NCI-H2081 (cell line): ENCODE measurements at places on chromosomes 12 and 14.

- no peak for DNase-seq
These were observed 15.8 kb upstream of the PPM1A start for GRCh38 chr14:60233251-60233650.

DNA sequence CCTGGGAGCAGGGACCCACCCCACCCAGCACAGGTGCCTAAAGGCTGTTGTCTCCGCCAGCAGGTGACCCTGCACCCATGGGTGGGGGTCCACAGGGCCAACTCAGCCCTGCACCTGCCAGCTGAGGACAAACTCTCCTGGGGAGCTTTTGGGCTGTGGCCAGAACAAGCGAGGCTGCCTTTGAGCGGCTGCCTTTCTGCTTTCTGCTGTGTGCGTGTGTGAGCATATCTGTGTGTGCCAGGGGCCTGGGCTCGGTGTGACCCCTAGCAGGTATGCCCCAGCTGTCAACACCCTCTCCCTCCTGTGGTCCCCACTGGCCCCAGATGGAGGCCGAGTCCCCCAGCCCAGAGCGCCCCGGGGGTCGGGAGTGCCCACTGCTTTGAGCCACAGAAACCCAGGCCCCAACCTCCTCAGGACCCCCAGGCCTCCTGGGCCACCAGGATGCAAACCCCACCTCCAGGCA is 25.9 kb upstream of the GPR132 start:
- DNase-seq = no peak

GRCh38 chr14:67232066-67232465 is 9.2 kb upstream of the PALS1 start:
- DNase-seq = no peak

DNA sequence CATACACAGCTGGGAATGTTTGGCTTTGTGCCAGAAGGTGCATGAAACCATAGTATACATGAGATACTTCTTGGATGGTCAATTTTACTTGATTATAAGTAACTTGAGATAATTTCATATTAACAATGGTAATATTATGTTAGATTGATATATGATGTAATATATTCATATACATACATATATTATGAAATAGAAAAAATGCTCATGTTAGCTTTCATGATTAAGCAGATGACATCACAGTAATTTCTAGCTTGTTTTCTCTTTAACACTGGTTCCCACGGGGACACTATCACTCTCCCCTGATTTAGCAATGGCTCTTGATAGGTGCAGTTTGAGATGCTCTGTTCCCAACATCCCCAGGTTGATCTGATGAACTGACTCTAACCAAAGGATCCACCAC is 35.4 kb upstream of the NTF3 start:
- peak; percentile 76 for DNase-seq

DNA sequence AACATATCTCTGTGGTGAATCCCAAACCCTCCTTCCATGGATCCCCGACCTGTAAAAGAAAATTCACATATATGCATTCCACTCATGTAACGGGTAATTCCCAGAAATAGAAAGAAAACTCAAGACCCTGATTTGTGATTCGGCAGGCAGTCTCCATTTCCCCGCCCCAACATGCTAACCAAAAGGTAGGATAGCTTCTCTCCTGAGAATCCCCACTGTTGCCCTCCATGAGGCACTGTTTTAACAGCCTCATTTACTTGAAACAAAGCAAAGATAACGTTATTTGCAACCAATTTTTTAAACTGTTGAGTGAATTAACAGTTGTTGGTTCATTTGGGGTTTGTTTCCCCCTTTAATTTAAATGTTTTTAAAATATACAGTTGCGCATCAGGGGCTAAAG is 774 bp upstream of the SLC2A13 start:
- DNase-seq = no peak

DNA sequence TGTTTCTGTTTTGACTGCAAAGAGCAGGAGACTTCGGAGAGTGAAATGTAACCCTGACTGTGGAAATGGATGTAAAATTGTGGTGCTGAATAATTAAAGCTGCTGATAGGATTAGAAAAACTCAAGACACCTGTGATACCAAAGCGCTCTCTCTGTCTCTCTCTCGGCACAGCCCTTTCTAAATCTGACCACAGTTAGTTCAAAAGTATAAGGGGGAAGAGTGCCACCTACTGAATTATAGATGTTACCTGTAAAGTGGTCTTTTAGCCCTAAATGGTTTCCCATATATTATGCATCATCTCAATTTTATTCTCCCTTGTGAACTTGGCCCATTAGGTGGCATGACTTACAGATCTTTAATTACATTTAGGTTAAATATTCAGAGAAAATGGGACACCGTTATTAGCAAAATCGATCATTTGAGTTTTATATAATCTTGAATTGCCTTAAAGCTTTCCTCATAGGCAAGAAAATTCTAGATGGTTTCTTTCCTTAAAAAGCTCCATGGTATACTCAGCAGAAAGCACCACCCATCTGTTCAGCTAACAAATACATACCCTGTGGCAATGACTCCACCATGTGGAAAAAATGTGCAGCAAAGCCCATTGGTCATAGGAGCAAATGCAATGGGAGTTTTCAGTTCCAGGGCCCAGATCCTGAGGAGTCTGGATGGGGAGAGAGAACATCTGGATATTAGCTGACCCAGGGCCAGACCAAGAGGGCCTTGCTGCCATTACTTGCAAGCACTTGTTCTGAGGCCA is 18.1 kb downstream of the RFC5 start:
- DNase-seq = peak; percentile 26

- no peak for DNase-seq
These were observed 61.4 kb downstream of the HMGA2 start for GRCh38 chr12:65885716-65886115.

- no peak for DNase-seq
These were observed 338.6 kb downstream of the APAF1 start for GRCh38 chr12:98983647-98984046.

DNA sequence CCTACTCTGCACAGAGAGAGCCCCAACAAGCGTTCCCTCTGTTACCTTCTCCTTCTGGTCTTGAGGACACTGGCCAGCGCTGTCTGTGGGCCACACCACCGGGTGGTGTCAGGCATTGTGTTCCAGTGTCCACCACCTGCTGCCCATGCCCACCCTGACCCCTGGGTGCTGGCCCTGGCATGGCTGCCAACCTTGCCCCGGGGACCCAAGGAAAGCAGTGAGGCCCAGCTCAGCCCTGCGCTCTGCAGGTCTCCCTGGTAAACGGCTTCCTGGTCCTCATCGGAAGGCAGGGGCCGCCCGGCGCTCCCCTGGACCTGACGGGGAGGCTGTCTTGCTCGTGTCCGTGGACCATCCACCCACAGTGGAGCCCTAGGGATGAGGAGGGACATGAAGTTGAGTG is 21.8 kb upstream of the MEG3 start:
- DNase-seq = no peak

DNA sequence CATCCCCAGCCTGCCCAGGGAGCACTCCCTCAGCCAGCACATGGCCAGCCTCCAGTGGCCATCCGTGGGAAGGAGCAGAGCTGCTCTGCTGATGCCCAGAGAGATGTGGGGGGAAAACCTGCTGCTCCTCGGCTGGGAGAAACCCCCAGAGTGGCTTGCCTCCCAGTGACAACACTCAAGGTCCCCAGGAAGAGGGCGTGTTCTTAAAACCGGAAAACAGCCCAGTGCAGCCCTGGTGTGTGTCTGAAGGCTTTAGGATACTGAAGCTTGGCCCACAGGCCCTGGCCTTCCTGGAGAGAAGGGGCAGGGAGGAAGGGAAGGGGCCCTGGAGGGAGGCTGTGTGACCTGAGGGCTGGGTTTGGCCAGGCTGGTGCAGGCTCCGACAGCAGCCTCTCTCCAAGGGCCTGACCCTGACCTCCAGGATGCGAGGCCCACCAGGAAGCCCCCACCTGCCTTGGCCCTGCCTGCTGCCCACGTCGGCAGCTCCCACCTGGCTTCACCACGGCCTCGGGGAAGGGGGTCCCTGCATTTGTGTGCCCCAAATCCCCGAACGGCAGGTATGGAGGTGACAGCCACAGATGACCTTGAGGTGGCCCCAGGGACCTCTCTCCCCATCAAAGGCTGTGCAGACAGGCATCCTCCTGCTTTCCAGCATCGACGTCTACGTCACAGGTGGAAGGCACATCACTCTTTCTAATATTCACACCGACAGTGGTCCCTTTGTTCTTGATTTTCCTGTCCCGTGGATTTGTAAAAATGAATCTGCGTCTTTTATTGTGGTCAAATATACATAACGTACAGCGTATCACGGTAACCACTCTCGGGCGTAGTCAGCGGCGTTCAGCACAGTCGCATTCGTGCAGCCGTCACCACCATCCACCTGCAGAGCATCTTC is 190.0 kb upstream of the C14orf180 start:
- DNase-seq = no peak

GRCh38 chr12:40261937-40262336 is 37.1 kb downstream of the LRRK2 start:
- no peak for DNase-seq

- DNase-seq = no peak
These were observed 28.6 kb downstream of the AMN start for GRCh38 chr14:102951034-102951433.

- DNase-seq = peak; percentile 49
These were observed 196.1 kb downstream of the ALG10 start for GRCh38 chr12:34218193-34219045.

DNA sequence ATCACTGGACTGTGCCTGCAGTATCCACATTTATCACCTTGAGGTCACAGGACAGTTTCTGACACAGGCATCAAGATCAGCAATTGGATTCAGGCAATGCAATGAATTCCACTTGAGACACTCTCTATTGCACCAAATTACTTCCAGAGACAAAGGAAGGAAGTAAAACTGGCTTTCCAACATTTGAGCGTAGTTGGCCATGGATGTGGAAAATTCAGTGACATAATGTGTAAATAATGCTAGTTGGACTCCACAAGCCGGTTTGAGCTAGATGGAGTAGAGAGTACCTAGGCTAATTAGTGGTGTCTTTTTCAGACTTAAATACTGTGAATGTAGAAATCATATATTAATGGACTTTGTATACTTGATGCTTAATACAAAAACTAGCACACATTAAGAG is 168.3 kb upstream of the SYT1 start:
- DNase-seq = no peak
